ENCODE measurements at places on chromosomes 2 and 18. TPM values are rescaled to one million over a fixed set of nuclear protein-coding genes. Genes with fewer than 3 reads are reported as not detected.

Gene FN1
- total RNA-seq, result 0.44 TPM

DNA sequence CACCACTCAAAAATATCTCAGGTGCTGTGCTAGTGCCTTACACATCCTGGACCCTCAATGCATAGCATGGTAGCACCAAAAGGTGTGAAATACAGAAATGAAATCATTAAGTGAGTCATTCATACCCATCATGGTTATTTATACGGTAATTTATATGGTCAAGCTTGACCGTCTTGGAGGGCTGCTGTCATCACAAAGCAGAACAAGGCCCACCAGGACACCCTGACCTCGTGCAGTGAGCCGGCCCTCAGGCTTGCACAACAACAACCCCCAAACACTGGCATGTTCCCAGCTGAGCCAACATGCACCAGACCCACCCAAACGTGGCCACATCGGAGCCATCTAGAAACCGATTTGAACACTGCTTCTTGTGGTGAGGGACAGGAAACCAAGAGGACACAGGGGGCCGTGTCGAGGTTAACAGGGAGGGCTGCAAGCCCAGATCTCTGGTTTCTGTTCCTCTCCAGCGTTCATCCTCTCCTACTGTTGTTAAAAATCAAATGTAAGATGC is 378.5 kb upstream of the ID2 start:
- peak overlapping the region; percentile 80 for H3K27ac ChIP-seq
- H3K27me3 ChIP-seq, result peaks cover 2% of the 10 kb centered on the region
- DNase-seq, result peak; percentile 78

Gene UGT1A4
- not detected for total RNA-seq

Gene MALL
- total RNA-seq, result not detected

DNA sequence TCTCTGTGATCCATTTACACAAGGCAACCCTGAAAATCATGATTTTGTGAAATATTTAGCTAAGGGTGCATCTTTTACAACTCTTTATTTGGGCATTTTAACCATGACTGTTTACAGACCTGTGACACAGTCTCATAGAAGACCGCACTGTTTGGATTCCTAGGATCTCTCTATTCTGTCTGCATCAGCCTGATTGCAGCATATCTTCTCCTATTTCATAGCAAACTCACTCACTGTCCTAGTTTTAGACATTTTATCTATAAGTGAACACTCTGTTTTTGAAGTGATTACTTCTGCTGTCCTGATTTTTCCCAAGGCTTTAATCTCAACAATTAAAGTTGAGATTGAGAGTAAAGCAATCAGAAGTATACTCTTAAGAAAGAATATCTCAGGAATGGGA is 56.2 kb downstream of the CAVIN2 start:
- H3K36me3 ChIP-seq, result no peaks in the 10 kb centered on the region
- no peak overlapping the region for H3K27ac ChIP-seq
- H3K4me3 ChIP-seq, result no peak overlapping the region
- peaks cover 12% of the 10 kb centered on the region for H3K4me1 ChIP-seq
- peaks cover 42% of the 10 kb centered on the region for H3K27me3 ChIP-seq

Gene CYS1
- 0.17 TPM for total RNA-seq

DNA sequence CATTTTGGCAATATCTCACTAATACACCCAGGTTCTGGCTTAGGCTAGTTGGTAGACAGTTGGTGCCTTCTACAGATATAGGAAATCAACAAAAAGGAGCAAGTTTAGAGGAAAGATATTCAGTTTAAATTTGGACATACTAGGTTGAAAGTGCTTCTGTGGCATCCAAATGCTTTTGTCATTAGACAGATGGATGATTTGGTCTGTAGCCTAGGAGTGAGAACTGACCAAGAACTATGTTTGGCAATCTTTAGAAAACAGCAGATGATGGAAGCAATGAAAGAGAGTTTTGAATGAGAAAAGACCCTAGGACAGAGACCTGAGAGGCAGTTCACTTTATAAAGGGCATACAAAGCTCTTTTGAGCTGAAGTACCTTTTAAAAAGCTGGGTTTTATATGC is 201.3 kb upstream of the FSHR start:
- H3K27ac ChIP-seq, result no peak overlapping the region
- H3K36me3 ChIP-seq, result no peaks in the 10 kb centered on the region
- H3K4me3 ChIP-seq, result no peak overlapping the region
- no peaks in the 10 kb centered on the region for H3K4me1 ChIP-seq
- DNase-seq, result no peak

DNA sequence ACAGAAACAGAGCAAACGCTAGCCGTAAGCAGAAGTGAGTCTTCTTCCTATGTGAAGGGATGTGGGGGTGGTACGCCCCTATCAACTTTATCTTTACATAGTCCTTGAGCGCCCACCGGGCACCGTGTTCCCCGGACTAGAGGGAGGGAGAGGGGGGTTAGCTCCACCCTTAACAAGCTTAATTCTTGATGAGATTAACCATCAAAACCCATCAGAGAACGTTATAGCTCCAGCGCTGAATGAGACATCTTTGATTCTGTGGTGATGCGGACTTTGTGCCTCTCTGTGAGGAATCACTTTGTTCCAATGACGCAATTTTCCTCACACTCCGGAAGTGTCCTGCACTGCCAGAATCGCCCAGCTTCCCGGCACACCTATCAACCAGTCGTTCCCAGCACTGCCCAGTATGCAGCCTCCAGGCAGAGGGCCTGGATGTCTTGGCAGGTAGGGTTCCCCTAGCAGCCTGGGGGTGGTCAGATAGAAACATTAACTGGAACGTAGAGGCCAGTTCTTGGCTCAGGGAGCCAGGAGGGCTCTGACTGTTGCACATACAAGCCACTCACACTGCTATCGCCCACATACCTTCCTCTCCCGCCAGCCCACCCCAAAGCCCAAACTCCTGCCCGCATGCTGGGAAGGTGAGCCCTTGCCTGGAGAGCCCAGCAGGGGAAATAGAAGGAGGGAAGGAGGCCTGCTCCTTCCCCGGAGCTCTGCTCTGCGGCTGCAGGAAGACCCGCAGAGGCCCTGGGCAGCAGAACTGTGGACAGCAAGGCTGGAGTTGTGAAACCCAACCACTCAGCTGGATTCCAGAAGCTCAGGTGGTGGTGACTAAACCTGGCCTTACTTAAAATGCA is 1.9 kb upstream of the ODC1 start:
- H3K27me3 ChIP-seq, result no peaks in the 10 kb centered on the region
- H3K36me3 ChIP-seq, result peaks cover 5% of the 10 kb centered on the region
- DNase-seq, result no peak
- H3K4me3 ChIP-seq, result peak overlapping the region; percentile 83
- peak overlapping the region; percentile 97 for H3K27ac ChIP-seq

DNA sequence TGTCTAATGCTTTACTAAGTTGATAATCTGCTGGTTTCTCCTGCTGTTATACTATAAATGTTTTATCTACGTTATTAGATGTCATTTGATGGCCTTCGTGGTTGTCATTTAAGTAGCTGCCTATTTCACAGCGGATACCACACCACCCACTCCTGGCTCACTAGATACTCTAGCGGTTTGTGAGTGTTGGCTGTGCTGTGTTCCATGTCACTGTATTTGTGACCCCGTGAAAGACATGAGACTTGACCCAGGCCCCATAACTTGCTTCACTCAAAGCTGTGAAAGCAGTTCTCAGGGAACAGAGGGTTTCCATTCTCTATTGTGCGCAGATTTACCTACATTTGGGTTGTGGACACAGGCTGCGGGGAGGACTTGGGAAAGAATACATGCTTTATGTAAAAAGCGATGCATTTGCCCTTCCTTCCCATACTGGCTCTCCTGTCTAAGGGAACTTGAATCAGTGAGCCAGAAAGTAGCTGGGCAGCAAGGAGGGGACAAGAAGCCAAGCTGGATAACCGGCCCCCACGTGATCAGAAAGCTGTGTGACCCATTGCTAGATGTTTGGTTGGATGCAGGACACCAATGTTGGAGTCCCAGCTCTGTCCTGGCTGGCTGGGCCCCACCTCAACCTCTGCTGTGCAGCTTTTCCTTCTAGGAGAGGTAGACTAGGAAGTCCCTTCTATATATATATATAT is 52.2 kb downstream of the PLB1 start:
- H3K27me3 ChIP-seq, result no peaks in the 10 kb centered on the region
- H3K27ac ChIP-seq, result no peak overlapping the region
- no peak for DNase-seq
- no peaks in the 10 kb centered on the region for H3K36me3 ChIP-seq

Gene CCDC178
- total RNA-seq, result not detected

DNA sequence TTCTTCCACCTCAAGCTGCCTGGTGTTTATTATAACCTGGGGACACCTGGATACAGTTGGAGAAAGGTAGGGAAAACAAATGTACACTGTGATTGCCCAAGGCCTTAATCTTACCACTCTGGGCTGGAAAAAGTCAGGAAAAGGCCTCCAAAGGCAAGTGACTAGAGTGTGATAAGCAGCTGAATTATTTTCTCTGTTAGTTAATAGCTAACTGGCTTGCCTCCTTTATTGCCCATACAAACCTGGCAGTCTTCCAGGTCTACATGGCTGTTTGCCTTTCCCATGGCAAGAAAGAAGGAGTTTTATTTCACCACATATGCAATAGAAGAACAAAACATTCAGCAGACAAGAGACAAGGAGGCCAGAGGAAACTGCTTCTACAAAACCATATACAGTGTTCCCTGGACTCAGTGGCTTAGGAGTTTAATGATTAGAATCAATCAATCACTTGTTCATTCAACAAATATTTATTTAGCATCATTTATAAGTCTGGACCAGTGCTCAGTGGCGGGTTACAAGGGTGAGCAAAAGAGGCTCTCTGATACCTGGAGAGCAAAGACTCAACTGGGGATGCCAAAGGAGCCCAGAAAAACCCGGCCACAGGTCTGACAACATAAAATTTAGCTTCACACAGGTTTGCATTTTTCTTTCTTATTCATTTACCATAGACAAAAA is 27.5 kb upstream of the SUCLG1 start:
- no peak for DNase-seq
- H3K27me3 ChIP-seq, result no peaks in the 10 kb centered on the region
- no peaks in the 10 kb centered on the region for H3K36me3 ChIP-seq
- peaks cover 10% of the 10 kb centered on the region for H3K4me1 ChIP-seq
- no peak overlapping the region for H3K4me3 ChIP-seq
- no peak overlapping the region for H3K27ac ChIP-seq

DNA sequence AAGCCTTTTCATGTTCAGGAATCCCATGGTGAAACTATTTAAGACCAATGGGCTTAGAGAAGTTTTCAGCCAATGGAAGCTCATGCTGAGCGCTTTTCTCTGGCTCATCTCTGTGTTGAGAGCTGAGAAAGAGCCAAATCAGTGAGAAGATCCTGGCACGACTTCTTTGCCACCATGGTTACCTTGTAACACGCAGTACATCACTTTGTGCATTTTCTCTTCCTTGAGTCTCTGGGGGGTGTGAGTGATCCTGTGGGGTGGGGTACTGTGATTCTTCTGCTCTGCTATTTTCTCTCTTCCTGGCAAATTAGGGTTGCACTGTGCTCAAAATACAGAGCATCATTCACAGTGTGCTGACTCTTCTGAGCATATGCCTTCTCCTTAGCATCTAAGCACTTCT is 664.2 kb downstream of the ARHGAP15 start:
- H3K4me3 ChIP-seq, result no peak overlapping the region
- H3K27me3 ChIP-seq, result peaks cover 15% of the 10 kb centered on the region
- no peak overlapping the region for H3K27ac ChIP-seq
- no peaks in the 10 kb centered on the region for H3K4me1 ChIP-seq
- no peaks in the 10 kb centered on the region for H3K36me3 ChIP-seq
- DNase-seq, result no peak

Gene KCMF1
- total RNA-seq, result 74.7 TPM

GRCh38 chr2:19667085-19667484 is 234.7 kb downstream of the TTC32 start:
- H3K36me3 ChIP-seq, result no peaks in the 10 kb centered on the region
- DNase-seq, result no peak
- no peaks in the 10 kb centered on the region for H3K4me1 ChIP-seq
- H3K27me3 ChIP-seq, result peaks cover 22% of the 10 kb centered on the region

Gene TRIP12
- 232 TPM for total RNA-seq

Data from activated CD4-positive, alpha-beta T cell treated with anti-CD3 and anti-CD28 coated beads, Interleukin-2, amount 10 ng/mL, durations not matched to agents 7 days and 5 days (primary cell).